ENCODE measurements at places on chromosomes 3 and 15. TPM values are rescaled to one million over a fixed set of nuclear protein-coding genes. Genes with fewer than 3 reads are reported as not detected.

- H3K27me3 ChIP-seq, result no peaks in the 10 kb centered on the region
- peaks cover 28% of the 10 kb centered on the region for H3K4me1 ChIP-seq
- no peak for DNase-seq
- H3K4me3 ChIP-seq, result no peak overlapping the region
- no peaks in the 10 kb centered on the region for H3K36me3 ChIP-seq
Observed at GRCh38 chr3:71247221-71247957, 336.1 kb downstream of the FOXP1 start.

Gene PLA2G4E
- total RNA-seq, result not detected

DNA sequence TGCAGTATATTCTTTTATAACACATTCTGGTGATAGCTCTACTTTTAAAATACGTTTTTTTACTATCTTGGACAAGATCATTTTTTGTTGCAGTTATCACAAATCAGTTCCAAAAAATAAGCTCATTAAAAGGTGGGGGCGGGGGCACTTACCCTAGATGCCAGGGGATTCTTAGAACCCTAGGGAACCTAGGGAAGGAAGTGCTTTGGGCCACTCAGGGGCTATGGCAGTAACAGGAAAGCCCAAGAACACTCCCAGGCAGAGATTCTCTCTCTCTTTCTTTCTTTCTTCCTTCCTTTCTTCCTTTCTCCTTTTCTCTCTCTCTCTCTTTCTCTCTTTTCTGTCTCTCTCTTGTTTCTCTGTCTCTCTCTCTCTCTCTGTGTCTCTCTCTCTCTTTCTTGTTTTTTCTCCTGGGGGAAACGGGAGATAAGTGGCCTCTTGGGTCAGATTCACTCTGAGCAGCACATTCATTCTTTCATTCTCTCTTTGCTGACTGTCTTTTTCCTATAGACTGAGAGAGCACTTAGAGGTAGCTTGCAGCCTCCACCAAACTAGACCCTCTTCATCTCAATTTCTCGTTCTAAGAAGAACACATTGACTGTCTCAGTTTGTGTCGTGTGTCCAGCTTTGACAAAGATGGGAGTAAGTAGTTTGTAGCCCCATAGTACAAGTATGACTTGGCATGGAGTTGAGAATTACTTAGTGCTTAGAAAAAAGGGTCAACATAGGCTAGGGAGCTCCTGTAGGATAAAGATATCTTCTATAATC lies 16.6 kb downstream of the SCAANT1 start:
- H3K4me1 ChIP-seq, result no peaks in the 10 kb centered on the region
- no peak for DNase-seq
- no peaks in the 10 kb centered on the region for H3K36me3 ChIP-seq
- H3K27ac ChIP-seq, result no peak overlapping the region

GRCh38 chr15:81781395-81781794 lies 264.4 kb downstream of the MEX3B start:
- peaks cover 3% of the 10 kb centered on the region for H3K36me3 ChIP-seq
- no peak for DNase-seq
- no peak overlapping the region for H3K4me3 ChIP-seq
- H3K27ac ChIP-seq, result no peak overlapping the region
- no peaks in the 10 kb centered on the region for H3K27me3 ChIP-seq
- no peaks in the 10 kb centered on the region for H3K4me1 ChIP-seq

GRCh38 chr3:186700267-186700666 lies 16.9 kb upstream of the KNG1 start:
- no peaks in the 10 kb centered on the region for H3K36me3 ChIP-seq
- no peaks in the 10 kb centered on the region for H3K27me3 ChIP-seq
- no peak overlapping the region for H3K27ac ChIP-seq
- no peak overlapping the region for H3K4me3 ChIP-seq
- no peaks in the 10 kb centered on the region for H3K4me1 ChIP-seq

GRCh38 chr15:77494073-77494867 lies 73.6 kb downstream of the HMG20A start:
- peaks cover 18% of the 10 kb centered on the region for H3K4me1 ChIP-seq
- H3K27ac ChIP-seq, result no peak overlapping the region
- DNase-seq, result no peak
- H3K27me3 ChIP-seq, result no peaks in the 10 kb centered on the region
- H3K4me3 ChIP-seq, result no peak overlapping the region

DNA sequence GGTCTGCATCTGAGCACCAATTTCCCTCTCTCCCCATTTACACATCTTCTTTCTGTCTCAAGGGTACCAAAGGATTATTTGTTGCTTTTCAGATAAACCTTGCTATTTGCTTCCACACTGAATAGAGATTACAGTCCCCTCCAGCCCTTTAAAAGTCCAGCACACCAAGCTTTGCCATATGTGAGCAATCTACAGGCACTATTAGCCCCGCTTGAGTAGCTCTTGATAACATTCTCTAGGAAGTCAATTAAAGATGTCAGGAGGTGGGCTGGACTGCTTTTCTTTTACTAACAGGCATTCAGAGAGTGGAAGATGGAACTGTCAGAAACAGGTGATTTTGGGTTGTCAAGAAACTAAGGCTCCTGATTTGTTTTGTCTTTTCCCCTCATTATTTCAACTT lies 417.0 kb downstream of the ROBO2 start:
- no peak for DNase-seq
- no peak overlapping the region for H3K27ac ChIP-seq
- no peaks in the 10 kb centered on the region for H3K4me1 ChIP-seq
- H3K36me3 ChIP-seq, result no peaks in the 10 kb centered on the region

DNA sequence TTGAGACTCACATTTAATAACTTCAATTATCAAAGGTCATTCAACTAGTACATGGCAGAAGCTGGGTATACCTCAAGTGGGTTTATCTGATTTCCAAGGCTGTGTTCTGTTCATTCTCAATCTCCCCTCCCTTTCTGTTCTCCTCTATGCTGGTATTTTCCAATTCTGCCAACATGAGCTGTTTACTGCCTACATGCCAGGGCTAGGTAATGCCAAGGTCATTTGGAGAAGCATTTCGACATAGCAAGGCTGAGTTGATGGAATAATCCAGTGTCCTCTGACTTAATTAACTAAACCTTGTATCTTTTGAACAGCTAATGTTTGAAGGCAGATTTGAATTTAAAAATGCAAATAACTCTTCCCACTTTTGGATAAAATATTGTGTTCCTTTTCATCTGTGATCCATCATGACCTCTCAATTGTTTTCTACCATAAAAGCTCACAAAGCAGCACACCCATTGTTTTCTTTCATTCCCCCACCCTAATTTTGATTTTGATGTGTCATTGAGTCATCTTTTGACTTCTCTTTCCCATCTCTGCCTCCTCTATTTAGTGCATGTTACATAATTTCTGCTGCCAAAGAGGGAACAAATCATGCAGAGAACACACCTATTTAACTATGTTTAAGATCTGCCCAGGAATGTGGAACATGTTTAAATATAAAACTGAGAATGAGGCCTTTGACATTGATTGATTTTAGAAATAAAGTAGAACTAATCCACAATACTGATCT lies 308.8 kb upstream of the NR2E3 start:
- H3K4me3 ChIP-seq, result no peak overlapping the region
- no peaks in the 10 kb centered on the region for H3K36me3 ChIP-seq
- no peak for DNase-seq
- no peaks in the 10 kb centered on the region for H3K4me1 ChIP-seq
- H3K27me3 ChIP-seq, result no peaks in the 10 kb centered on the region
- no peak overlapping the region for H3K27ac ChIP-seq

DNA sequence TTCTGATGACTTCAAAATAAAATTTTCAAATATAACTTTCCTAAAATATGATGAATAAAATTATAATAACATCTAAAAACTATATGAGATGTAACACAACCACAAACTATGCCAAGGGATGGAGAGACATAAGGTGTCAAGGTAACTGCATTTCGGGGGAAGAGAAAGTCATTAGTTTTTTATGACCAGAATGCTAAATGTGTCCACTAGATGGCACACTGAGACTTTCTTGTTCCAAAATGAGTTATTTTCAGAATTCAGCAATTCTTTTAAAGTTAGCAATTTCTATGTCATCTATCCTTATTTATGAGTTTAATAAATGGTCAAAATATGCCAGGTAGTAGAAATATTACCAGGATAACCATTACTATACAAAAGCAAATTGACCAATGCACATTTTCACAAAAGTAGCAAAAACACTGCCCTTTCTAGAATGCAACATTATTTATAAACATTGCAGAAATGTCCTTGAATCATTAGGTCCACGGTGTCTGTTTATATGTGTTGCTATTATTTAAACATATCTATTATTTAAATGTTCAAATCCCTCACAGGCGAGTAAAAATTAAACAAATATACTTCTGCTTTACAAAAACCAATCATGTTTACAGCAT lies 374.2 kb downstream of the PLCL2 start:
- H3K4me3 ChIP-seq, result no peak overlapping the region
- H3K27ac ChIP-seq, result no peak overlapping the region
- H3K27me3 ChIP-seq, result no peaks in the 10 kb centered on the region
- DNase-seq, result no peak
- no peaks in the 10 kb centered on the region for H3K4me1 ChIP-seq
- H3K36me3 ChIP-seq, result no peaks in the 10 kb centered on the region

DNA sequence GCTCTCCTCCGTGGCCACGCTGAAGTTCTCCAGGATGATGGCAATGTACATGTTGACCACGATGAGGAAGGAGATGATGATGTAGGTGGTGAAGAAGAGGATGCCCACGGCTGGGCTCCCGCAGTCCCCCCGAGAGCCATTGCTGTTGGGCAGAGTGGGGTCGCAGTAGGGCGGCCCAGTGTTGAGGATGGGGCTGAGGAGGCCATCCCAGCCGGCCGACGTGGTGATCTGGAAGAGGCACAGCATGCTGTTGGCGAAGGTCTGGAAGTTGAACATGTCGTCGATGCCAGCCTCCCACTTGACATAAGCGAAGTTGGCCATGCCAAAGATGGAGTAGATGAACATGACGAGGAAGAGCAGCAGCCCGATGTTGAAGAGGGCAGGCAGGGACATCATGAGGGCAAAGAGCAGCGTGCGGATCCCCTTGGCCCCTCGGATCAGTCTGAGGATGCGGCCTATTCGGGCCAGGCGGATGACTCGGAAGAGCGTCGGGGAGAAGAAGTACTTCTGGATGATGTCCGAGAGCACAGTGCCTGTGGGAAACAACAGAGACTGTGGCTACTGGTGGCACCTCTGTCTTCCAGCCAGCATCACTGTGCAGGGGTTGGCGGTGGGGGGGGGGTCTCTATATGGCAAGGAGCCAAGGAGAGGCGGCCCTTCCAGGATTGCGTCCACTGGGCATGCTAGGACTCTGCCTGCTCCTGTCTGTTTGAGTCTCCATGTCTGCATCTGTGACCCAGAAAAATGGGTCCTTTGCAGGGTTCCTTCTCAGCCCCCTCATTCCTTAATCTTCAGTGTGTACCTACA lies 55.1 kb downstream of the EXOG start:
- no peaks in the 10 kb centered on the region for H3K27me3 ChIP-seq
- H3K4me1 ChIP-seq, result no peaks in the 10 kb centered on the region

DNA sequence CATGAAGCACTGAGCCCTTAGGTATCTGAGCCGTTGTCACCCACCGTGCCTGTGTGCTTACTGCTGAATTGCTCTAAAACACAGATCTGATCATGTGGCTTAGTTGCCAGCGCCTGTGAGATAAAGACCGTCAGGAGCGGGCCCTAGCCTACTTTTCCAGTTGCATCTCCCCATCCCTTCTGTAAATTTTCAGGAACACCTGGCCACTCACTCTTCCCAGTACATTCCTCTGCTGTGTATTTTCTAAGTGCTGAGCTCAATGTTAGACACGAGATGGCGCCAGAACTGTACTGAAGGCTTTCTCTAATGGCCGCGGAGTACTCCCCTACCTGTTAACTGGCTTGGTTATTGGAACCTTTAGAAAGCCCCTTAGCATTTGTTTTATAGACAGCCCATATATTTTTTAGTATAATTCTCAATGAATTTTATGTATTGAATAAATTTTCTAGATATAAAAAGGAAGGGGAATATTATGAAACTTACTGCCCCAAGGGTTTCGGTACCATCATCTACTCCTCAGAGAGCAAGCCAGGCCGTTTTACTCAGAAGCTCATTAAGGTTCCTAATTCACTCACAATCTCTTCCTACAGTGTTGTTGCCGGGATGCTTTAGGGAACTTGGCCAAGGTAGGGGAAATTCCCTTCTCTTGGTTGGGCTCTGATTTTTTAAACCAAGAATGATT lies 16.7 kb upstream of the WNT7A start:
- no peak overlapping the region for H3K4me3 ChIP-seq
- no peak for DNase-seq
- H3K36me3 ChIP-seq, result no peaks in the 10 kb centered on the region
- H3K4me1 ChIP-seq, result no peaks in the 10 kb centered on the region
- peaks cover 18% of the 10 kb centered on the region for H3K27me3 ChIP-seq

- H3K27ac ChIP-seq, result no peak overlapping the region
- H3K27me3 ChIP-seq, result no peaks in the 10 kb centered on the region
- H3K4me3 ChIP-seq, result no peak overlapping the region
- no peaks in the 10 kb centered on the region for H3K36me3 ChIP-seq
Observed at GRCh38 chr3:53200501-53201498, 39.8 kb downstream of the PRKCD start.

GRCh38 chr3:73401616-73402279 lies 223.0 kb downstream of the PDZRN3 start:
- DNase-seq, result no peak
- H3K36me3 ChIP-seq, result no peaks in the 10 kb centered on the region
- no peak overlapping the region for H3K27ac ChIP-seq
- H3K27me3 ChIP-seq, result no peaks in the 10 kb centered on the region
- no peaks in the 10 kb centered on the region for H3K4me1 ChIP-seq
- no peak overlapping the region for H3K4me3 ChIP-seq

Gene LACTB
- 15.6 TPM for total RNA-seq

DNA sequence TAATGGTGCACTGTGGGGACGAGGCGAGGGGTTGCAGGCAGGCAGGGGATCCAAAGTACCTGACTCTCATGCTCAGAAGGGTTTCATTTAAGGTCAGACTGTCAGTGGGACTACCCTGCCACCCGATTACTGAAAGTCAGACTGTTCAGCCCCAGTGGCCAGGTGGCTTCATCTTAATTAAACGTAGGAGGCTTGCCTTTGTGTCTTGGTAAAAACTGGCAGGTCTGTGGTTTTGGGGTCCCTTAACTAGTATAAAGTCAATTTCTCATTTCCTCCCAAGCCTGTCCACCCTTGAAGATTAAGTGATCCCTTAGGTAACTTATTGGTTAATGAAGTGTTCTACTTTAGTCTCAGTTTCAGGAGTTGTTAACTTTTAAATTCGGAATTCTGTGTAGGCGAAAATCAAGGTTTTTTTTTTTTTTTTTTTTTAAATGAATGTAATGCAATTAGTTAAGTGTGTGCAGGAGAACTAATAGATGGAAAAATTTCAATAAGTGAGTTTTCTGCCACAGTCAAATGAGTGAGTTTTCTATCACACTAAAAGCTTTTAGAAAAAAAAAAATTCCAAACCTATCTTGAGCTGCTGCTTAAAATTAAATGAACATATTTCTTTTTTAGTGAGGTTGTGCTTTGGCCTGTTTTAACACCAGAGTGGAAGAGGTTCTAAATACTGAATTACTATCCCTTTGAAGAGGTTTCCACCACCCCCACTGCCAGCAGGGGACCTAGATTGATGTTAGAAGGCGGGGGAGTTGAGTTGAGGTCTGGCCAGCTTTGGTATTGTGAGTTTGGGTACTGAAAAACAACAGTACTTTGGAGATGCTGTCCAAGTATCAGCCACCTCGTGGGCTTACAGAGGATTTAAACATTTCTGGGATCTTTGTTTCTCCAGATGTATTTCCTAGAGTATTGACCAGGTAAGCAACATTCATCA lies 15.2 kb downstream of the ITPR1 start:
- no peaks in the 10 kb centered on the region for H3K36me3 ChIP-seq
- no peak overlapping the region for H3K4me3 ChIP-seq
- H3K27ac ChIP-seq, result no peak overlapping the region
- H3K4me1 ChIP-seq, result peaks cover 3% of the 10 kb centered on the region

GRCh38 chr3:150681057-150681456 lies 22.7 kb downstream of the ERICH6 start:
- no peak overlapping the region for H3K4me3 ChIP-seq
- no peaks in the 10 kb centered on the region for H3K4me1 ChIP-seq
- H3K36me3 ChIP-seq, result no peaks in the 10 kb centered on the region
